Gastroesophageal sphincter (tissue), 4 donors: ENCODE measurements at places on chromosomes 1 and 21.
A peak's percentile ranks its signal among the peaks of the same experiment; 100 is the strongest.

DNA sequence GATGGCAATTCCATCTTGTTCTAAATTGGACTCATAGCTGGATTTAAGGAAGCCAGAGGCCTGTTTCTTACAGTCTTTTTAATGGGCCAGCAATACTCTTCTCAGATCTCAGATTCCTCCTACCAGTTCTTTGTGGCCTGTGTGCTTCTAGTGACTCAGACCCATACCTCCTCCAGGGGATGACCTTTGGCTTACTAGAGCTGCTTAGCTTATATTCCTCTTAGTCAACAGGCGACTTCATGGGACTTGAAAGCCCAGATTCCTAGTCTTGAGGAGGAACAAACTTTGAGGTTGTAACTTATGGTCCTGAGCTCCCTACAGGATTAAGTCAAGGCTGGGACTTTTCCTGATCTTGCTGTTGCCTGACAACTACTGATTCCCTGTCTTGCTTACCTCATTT, 12.4 kb upstream of the PAPPA2 start:
- no peak for ATAC-seq

DNA sequence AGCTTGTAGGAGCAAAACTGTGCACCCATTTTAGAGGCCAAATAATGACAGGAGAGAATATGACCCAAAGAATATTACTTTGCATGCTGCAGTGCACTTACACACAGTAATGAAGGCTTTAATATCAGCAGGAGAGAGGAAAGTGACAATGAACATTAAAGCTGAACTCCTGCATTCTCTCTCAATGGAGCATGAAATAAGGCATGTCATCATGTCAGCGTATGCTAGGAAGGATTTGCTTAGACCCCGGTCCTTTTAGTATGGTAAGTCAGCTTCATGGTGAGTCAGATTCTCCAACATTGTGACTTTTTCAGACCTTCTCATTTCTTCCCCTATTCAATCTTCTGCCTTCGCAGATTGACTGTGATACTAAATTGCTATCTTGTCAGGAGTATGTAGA, 210.7 kb upstream of the TMPRSS15 start:
- ATAC-seq, result no peak

DNA sequence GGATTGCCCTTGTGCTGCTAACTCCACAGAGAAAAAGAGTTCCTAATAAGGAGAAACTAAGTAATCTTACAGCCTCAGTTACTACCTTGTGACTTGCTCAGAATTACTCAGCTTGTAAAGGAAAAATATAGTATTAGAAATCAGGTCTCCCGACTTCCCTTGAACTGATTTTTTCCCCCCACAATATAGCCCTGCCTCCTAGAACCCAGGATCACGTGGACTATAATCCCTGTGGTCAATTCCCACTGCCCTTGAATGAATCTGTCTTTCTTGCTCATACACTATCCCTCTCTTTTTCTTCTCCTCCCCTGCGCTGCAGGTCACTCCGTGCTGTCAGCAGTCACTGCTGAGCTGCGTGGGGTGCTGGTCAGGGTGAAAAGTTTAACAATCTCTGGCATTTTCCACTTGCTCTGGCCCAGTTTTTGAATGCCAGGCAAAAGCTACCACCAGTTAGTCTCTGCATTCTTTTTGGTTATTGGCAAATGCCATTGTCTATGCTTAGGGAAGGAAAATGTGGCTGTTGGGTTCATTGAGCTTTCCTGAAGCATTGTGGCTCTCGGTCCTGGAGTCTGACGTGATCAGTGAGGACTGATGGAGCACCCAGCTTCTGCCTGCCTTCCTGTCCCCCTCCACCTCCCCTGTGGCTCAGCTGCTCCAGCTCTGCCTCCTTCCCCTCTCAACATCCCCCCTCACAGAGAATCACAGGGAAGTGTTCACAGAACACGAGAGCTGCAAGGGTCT, 1.9 kb upstream of the MYOC start:
- peak; percentile 70 for ATAC-seq

DNA sequence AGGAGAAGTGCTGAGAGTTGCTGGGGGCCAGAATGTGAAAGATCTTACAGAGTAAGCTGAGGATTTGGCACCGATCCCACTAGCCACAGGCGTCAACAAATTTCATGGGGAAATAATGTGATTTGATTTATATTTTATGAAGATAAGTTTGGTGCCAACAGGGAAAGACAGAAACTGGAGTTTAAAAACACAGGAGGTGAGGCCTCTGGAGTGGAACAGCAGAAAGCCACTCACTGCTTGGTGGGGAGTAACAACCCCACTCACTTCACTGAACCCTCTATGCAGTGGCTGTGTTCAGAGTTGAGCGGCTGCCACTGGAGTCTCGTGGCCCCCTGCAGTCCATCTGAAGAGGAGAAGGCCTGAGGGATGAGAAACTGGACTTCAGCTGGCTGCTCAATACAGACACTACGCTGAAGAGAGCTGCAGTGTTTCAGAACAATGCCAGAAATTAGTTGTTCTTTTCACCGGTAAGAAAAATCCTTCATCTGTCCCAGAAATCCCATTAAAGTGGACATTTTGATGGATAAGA, 48.0 kb upstream of the RXRG start:
- ATAC-seq, result no peak

- ATAC-seq, result peak; percentile 77
Observed at GRCh38 chr21:34029743-34030528, 43.4 kb upstream of the MRPS6 start.

GRCh38 chr1:203151362-203152157, 24.0 kb downstream of the ADORA1 start:
- ATAC-seq, result no peak

DNA sequence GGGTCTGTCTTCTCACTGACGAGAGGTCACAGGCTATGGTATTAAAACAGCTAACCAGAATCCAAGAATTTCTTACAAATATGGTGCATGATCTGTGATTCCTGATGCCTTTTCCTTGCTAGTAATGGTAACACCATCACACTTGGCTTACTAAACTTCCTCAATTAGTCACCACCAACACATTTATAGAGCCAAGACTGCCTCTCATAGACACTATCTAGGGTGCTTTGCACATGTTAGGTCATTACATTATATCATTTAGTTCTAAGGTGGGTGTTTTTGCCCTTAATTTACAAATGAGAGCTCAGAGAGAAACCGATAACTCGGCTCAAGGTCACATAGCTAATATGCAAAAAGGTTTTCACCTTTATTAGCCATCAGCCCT, 8.7 kb downstream of the KIF21B start:
- no peak for ATAC-seq

DNA sequence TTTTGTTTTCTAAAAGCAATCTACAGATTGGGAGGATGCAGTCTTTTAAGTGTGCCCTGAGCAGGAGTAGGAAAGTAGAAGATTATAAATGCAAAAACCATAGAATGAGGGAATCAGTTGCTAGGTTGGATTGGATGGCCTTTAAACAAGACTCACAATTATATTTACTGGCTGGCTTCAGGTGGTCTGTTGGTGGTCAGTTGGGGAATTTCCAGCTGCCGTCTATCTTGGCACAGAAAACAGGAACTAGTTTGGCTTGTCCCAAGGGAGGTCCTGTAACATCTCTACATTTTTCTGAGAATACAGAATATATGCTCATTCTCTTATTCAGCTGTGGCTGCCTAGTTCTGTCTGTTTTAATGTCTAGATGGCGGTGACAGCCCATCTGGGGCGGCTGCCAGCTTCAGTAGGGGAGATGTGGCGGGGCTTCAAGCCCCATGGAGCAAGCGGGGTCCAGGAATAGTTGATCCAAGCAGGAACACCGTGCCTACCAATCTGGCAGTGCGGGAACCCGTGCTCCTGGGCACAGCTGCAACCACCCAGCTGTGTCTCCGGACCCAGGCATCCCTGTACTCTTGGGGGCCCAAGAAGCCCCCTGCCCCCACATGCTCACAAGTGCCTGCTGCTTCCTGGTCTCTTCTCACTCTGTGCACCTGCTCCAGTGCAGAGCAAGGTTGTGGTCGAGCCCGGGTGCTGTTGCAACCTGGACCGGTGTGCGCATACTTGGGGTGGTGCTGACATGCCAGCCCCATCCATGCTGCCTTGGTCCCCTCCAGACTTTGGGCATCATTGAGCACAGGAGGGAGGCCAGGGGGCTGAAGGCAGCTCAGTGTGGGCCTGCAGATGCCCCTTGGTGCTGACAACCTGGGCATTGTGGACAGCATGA, 1182.6 kb downstream of the AMY1C start:
- ATAC-seq, result peak; percentile 34

- ATAC-seq, result no peak
Observed at GRCh38 chr1:241356187-241356518, 852 bp downstream of the RGS7 start.

GRCh38 chr1:178986204-178986603, 39.5 kb upstream of the FAM20B start:
- ATAC-seq, result no peak

- ATAC-seq, result no peak
Observed at GRCh38 chr21:18467715-18468114, 64.1 kb upstream of the TMPRSS15 start.

- ATAC-seq, result no peak
Observed at GRCh38 chr1:63833363-63834119, 59.7 kb downstream of the ROR1 start.

GRCh38 chr1:36715797-36716196, 233.1 kb upstream of the CSF3R start:
- no peak for ATAC-seq

- ATAC-seq, result no peak
Observed at GRCh38 chr1:212467843-212468482, 35.2 kb downstream of the NENF start.

GRCh38 chr1:183873642-183874041, 68.7 kb downstream of the RGL1 start:
- peak; percentile 22 for ATAC-seq
